ENCODE measurements at places on chromosomes 3 and 15.

DNA sequence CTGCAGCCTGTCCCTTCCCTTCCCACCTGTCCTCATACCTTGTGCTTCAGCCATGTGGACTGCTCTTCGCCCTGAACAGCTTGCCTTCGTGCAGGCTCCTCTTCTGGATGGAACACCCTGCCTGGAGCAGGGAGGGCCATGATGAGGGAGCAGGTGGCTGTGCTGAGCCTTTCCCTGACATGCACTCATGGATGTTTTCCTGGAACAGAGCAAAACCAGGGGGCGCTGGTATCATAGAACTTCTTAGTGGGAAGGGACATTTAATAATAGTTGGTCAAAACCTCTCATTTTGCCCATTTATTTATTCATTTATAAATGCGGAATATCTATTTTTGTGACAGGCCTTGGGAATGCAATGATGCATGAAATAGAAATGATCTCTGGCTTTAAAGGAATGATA is 149.3 kb downstream of the CACNA1D start:
- DNase-seq: no peak

GRCh38 chr15:72227192-72227586 is 3.8 kb downstream of the PKM start:
- peak; percentile 31 for DNase-seq

DNA sequence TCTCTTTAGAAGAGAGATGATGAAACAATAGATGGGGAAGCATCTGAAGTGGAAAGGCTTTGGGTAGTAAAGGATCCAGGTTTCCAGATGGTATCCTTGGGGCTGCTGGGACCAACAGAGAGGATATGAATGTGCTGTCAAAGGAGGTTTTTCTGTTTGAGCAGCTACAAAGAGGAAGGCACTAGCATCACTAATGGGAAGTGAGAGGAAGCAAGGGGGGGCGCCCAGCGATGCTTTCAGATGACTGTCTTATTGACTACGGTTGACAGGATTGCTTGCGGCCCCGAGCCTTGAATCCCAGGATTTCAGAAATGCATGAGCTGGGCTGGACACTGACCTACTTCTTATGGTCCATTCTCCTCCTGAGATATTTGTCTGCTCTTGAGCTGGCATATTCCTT is 103.8 kb upstream of the GALNT15 start:
- DNase-seq: no peak

- no peak for DNase-seq
Measured at GRCh38 chr3:58013099-58013498, 4.9 kb downstream of the FLNB start.

DNA sequence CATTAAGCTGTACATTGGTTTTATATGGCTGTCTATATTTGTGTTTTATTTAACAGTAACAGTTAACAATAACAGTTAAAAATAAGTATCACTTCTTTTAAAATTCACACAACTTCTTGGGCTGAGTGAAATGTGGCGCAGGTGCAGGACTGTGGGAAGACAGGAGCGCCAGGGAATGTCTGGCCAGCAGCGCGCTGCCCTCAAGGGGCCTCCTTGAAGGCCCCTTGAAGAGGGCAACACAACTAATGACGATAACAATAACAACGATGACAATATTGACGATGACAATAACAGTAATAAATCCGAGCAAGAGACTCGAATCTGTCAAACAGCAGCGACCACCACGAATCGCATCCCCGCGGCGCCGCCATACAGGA is 411 bp upstream of the PPP2R3A start:
- no peak for DNase-seq

DNA sequence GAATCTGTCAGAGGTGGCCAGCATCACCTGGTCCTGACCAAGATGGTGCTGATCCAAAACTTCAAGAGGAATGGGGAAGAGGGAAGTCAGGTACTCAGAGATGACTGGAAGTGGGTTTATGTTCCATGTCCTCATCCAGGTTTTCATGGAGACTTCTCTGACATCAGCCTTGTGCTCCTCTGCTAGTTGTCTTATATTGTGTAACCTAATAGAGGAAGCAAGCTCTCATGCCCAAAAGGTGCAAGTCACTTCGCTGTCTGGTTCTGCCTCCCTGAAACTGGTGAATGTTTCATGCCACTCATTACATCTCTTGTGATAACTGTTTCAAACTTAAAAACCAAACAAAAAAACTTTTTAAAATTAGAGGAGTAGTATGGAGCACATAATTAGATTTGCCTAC is 127.2 kb upstream of the MANF start:
- no peak for DNase-seq

DNA sequence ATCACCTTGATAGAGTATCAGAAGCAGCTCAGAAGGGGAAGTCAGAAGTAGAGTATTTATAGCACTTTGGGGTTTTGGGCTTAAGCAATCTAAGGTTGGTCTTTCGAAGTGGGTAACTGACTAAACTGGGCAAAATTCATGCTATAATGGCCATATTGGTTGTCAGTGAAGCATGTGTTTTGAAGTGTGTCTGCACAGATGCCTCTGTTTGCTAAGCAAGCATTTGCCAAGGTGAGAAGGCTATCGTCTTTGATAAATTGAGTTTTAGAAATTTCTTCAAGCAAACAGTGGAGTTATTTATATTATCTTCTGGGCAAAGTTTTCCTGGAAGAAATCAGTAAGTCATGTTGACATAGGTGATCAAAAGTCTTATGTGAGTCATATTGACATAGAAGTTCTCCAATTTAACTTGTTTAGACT is 412.8 kb upstream of the TGFBR2 start:
- DNase-seq: no peak

DNA sequence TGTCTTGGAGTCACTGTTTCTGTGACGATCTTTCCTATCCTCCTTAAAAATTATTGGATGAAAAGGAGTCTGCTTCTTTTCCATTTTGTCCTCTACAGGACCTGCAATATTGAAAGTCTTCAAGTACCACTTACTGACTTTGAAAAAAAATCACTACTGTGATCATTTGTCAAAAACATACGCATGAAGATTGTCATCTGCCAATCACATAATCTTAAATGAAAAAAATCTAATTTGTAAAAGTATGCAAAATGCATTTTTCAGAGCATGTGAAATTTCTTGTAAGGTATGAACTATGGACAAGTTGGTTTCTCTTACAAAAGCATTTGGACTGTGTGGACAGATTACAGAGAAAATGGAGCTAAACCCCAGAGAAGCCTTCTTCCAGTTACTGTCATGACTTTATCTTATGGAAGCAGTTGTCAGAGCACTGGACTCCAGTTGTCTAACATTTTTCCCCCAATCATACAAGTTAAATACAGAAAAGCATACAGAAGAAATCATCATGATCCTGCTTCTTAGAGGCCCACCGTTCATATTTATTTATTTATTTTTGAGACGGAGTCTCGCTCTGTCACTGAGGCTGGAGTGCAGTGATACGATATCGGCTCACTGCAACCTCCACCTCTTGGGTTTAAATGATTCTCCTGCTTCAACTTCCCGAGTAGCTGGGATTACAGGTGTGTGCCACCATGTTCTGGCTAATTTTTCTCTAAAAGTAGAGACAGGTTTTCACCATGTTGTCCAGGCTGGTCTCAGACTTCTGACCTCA is 3.4 kb upstream of the PXK start:
- no peak for DNase-seq

DNA sequence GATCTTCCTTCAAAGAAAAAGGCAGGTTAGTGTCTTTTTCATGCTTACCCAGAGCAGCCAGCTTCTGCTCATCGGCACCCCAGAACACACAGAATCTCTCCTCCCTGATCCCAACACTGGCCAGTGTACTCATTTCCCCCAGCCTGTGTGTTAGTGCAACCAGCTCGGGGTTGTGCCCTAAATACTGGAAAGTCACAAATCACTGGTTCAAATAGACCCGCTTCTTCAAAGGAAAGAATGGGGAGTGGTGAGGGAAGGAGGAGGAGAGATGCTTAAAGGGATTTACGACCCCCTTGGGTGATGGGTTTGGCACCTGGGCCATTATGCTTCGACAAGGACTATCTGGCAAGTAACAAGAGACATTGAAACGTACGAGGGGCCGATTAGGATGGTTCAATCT is 114.0 kb downstream of the FOXB1 start:
- DNase-seq: no peak

DNA sequence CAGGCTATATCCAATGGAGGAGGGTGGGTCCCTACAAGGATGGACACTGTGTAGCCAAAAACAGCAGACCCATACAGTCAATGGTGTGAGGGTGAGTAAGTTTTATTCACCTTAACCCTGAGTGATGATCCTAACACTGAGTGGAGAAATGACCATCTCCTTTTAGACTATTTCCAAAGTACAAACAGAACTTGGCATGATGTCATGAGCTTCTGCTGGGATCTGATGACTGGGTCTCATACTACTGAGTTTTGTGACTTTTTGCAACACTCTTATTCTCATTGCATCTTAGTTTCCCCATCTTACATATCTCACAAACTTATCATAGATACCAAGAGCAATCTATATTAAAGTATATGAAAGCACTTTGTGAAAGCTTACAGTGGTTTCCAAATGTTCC is 330.3 kb upstream of the CFAP20DC start:
- no peak for DNase-seq

DNA sequence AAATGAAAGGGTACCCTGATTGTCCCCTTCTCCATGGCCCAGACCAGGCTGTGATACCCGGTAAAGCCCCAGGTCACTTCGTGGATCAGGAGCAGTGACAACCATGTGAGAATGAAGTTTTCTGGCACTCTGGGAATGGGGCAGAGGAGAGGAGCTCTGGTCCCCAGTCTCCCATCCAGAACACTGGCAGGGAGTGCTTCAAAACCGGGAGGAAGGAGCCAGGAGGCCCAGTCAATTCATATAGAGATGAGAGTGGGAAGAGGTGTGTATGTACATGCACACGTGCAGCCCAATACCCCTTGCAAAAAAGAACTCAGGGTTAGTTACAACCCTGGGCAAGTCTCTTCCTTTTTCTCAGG is 101.4 kb upstream of the TLE3 start:
- DNase-seq: no peak

GRCh38 chr3:138195481-138195880 is 8.4 kb downstream of the ARMC8 start:
- DNase-seq: no peak

- no peak for DNase-seq
Measured at GRCh38 chr3:128366652-128367051, 100.0 kb downstream of the DNAJB8 start.

GRCh38 chr3:146130881-146131371 is 30.1 kb downstream of the PLOD2 start:
- no peak for DNase-seq

GRCh38 chr3:152550284-152550683 is 281.6 kb downstream of the MBNL1 start:
- no peak for DNase-seq

DNA sequence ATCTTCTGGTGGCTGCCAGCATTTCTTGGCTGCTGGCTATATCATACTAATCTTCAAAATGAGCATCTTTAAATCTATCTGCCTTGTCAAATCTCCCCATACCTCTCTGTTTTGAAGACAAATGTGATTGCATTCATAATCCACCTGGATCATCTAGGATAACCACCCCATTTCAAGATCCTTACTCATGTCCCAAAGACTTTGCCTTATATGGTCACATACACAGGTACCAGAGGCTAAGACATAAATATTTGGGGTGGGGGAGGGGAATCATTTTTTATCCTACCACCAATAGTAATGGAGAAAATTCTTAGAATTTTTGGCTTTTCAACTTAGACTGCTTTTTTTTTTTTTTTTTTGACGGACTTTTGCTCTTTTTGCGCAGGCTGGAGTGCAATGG is 970.8 kb downstream of the PLOD2 start:
- DNase-seq: no peak

DNA sequence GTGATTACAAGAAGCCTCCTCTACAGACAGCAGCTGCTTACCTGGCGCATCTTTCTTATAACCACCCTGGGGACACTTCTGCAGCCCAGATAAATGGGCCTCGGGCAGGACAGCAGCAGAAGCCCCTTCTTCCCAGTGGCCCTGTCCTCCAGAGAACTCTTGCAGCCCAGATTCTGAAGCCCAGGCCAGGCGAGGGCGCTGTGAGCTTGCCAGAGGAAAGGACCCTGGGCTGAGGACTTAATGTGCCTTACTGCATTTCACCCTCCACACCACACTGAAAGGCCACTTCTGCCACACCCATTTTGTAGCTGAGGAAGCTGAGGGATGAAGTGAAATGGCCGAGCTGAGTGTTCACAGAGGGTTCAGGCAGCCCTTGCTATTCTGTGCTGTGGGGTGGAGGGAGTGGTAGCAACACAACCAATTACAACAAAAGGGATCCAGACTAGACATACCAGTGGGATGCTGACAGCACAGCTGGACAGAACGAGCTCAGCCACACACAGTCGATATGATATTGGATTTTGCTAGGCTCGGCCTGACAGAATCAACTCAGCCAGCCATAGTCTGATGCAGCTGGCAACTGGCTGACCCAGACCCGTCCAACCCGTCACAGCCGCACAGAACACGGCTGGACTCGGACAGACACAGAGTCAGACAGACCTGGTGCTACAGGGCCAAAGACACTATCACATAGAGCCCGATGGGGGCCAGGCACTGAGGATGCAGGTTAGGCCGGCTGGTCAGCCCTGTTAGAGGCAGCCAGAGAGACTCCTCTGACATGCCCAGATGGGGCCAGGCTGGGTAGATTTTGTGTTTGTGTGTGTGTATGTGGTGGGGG is 7.3 kb downstream of the ACOX2 start:
- no peak for DNase-seq

- no peak for DNase-seq
Measured at GRCh38 chr3:50165910-50166538, 10.9 kb downstream of the SEMA3F start.

DNA sequence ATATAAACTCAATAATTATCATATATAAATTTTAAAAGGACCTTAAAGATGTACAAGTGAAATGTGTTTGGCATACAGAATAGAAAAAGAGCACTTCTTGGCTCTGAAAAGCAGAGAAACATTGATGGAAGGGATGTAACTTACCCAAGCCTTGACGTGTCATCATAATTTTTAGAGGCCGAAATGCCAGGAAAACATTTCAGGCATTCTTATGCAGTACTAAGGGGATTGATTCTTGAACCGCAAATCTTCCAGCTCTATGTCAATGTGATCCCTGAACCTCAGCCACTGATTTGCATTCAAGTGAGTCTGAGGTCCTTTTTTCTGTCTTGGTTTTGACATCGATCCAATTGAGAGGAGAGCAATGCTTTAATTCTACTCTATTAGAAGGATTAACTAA is 97.8 kb downstream of the CLDN1 start:
- DNase-seq: no peak

DNA sequence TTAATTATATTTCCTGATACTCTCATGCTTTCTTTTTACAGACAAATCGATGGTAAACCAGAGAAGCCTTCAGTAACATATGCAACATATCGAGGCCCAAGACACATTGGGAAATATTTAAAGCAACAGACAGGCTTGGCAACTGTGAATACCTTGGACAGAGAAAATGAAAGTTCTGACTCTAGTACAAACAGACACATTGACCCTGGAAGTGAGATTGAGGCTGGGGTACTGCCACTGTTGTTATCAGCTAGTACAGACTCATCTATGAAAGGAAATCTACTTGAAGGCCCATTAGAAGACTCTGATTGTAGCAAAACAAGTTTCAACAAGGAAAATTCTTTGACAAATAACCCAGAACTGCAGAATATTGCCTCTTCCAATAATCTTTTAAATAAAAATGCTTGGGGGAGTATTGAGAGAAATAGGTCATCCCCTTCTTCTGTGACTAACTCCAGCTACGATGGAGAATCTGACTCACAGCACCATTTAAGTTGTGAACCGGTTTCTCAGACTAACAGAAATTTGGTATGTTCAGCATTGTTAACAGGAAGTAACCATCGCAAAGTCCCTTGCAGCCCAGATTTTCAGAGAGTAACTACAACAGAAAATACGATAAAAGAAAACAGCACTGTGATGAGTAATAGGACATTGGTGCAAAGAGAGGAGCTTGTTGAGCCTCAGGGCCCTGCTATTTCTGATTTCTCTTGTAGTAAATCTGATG is 50.2 kb downstream of the CRYBG3 start:
- DNase-seq: peak; percentile 27
